Suppressor macrophage (primary cell): ENCODE measurements at places on chromosomes 4 and X.

- no peak for DNase-seq
Observed at GRCh38 chrX:82756272-82756671, 751.8 kb upstream of the POU3F4 start.

DNA sequence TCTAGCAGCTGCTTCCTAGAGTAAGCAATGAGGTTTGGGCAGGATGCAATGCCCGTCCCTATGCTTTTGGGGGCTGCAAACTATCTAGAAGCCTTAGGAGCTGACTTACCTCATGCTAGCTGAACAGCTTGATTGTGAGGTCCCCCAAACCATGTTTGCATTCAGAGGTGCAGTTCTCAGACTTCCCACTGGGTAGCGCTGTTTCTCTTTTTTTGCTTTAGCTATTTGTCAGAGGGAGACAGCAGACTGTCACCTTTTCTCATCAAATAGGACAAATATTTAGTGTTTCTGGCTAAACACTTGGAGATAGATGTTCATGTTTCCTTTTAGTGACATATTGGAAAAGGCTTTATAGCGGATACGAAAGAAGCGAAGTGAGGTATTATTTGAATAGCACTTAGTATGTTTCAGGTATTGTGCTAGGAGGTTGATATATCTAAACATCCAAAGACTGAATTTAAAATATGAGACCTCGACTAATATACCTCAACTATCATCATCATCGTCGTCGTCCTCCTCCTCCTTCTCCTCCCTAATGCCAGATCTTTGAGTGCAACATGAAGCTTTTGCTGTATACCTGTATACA lies 18.7 kb upstream of the TMEM192 start:
- DNase-seq, result peak; percentile 81

DNA sequence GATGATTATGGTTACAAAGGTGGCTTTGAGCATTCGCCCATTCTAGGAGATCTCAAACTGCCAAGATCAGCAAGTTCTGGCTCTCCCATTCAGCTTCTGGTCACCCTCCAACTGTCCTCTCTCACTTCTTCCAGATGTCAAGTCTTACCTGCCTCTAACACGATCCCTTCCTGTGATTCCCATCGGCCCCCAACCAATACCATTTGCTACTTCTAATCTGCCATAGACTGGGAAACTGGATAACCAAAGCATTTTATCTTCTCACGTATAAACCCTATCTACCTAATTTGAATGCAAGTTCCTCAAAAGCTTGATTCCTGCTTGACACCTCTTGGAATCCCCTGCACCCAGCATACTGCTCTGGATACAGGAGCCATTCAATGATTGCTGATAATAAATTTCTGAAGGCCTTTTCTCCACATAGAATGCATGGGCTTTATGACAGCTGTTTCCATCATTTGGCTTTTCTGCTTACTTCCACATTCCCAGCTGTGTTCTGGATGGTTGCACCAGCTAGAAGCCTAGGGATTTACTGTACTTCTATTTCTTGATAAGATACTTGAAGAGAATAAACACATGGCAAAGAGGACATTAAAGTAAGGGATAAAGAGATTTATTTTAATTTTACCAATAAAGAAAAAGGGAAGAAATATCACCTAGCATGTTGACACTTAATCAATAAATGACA lies 9.6 kb downstream of the GPC4 start:
- no peak for DNase-seq

GRCh38 chr4:54447304-54447703 lies 210.5 kb upstream of the KIT start:
- no peak for DNase-seq
